ENCODE measurements at places on chromosomes 6 and 20.

DNA sequence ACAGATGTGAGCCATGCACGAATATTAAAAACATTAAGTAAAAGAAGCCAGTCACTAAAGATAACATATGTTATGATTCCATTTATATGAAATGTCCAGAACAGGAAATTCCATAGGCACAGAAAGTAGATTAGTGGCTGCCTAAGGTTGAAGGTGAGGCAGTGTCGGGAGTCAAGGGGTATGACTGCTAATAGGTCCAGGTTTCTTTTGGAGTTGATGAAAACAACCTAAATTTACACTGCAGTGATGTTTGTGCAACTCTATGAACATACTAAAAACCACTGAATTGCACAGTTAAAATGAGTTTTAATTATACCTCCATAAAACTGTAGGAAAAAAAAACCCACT, 14.4 kb downstream of the SRPK1 start:
- no peak for DNase-seq

DNA sequence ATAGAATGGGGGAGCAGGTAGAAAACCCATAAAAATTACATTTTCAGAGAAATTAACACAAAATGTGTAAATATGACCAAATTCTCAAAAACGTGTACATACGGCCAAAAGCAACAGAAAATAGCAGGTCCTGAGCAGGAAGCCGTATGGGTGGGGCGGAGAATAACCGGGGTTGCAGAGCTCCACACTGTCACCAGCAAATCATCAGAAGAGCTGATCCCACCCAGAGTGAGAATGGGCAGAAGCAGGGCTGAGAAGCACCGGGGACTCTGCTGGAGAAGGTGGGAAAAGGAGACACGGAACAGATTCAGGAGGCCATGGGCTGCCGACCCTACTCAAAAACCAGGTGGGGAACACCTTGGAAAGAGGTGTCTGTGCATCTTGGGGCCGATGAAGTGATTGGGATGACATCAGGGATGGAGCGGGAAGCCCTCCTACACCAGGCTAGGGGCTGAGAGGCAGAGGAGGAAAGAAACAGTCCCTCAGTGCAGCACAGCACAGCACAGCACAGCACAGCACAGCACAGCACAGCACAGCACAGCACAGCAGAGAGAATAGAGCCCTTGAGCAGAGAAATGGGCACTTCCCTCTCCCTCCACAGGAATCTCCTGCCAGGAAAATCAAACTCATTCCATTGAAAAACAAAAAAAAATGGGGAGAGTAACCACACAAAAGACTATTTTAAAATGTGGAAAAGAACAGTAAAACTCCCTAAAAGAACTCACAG, 22.3 kb downstream of the STX7 start:
- no peak for DNase-seq

GRCh38 chr20:48691523-48691922, 136.3 kb downstream of the PREX1 start:
- no peak for DNase-seq

DNA sequence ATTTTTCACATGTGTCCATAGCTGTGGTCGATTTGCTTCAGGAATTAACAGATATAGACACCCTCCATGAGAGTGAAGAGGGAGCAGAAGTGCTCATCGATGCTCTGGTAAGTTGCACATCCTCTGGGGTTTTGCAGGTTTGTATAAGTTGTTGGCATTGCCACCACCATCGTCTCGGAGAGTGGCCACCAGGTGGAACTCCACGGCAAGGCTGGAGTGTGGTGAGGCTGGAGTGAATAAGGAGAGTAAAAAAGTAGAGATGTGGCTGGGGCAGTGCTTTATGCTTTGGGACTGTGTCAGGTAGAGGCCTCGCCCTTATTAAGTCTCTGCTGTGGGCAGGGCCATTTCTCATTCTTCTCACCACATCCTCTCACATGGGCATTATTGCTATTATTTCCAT, 63.7 kb downstream of the CTNNBL1 start:
- DNase-seq, result no peak

- DNase-seq, result no peak
Measured at GRCh38 chr6:14453712-14454472, 336.3 kb downstream of the CD83 start.

- DNase-seq, result peak; percentile 62
Measured at GRCh38 chr20:58146081-58146745, 82.2 kb downstream of the ANKRD60 start.

- no peak for DNase-seq
Measured at GRCh38 chr6:108820006-108820405, 28.2 kb upstream of the ARMC2 start.

Data from coronary artery (tissue), 2 donors.